ENCODE measurements at places on chromosomes 7 and 10.

DNA sequence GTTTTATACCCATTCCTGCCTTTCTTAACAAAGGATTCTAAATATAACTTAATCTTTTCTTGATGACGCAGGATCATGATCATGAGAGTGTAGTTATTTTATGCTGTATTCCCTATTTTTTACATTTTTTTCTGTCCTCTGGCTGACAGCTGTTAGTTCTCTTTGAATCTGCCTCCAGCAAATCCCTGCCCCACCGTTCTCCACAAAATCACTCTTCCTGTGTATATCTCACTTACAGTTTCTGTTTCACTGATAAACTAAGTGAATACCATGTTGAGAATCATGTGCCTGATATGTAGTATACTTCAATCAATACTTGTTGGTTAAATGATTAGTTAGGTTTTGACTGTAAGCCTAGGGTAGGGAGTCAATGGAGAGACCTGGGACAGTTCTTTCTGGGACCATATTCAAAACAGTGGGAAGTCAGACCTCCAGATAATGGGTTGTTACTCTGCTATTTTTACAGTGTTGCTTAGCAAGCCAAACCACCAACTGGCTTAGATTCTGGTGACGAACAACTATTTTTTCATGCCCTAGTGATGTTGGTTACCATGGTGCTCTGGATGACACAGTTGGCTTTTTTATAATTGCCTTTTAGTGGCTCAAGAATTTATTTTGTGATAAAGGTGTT is 12.8 kb downstream of the CNNM1 start:
- no peak for DNase-seq

- DNase-seq: no peak
These were observed 217.1 kb downstream of the IPMK start for GRCh38 chr10:58050575-58050974.

DNA sequence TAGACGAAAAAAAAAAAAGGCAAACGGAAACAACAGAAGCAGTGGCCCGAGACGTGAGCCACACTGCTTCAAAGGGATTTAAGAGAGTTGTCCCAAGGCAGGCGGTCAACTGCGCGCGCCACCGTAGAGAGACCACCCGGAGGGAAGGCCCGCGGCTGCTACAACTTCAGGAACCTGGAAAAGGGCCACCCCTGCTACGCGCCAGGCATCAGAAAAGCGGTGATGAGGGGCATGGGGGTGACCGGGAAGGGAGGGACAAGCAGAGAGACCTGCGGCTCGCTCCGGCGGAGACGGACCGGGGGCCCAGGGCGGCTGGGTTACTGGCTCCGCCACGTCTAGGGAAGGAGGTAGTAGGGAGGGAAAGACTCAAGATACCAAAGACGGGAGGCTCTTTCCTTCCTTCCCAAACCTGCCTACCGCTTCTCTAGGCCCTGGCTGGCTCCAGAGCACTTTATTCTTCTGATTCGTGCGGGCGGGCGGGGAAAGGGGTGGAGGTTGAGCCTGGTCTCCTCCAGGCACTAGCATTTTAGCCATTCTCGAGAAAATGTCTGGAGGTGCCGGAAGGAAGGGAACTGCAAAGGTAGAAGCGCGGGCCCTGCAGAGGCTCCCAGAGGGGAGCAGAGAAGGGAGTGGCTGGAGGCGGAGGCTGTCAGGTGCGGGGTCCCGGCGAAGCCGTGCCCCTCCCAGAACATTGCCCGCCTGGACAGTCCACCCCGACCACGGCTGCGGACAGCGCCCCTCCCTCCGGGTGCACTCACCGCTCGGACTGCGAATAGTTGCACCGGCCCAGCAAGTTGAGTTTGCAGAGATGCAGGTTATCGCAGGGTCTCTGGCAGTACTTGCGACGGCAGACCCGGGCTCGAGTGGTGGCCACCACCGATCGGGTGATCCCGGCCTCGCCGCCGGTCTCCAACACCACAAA is 993 bp downstream of the ZC3HAV1 start:
- DNase-seq: no peak

GRCh38 chr7:128162666-128163065 is 78.4 kb upstream of the LEP start:
- no peak for DNase-seq

DNA sequence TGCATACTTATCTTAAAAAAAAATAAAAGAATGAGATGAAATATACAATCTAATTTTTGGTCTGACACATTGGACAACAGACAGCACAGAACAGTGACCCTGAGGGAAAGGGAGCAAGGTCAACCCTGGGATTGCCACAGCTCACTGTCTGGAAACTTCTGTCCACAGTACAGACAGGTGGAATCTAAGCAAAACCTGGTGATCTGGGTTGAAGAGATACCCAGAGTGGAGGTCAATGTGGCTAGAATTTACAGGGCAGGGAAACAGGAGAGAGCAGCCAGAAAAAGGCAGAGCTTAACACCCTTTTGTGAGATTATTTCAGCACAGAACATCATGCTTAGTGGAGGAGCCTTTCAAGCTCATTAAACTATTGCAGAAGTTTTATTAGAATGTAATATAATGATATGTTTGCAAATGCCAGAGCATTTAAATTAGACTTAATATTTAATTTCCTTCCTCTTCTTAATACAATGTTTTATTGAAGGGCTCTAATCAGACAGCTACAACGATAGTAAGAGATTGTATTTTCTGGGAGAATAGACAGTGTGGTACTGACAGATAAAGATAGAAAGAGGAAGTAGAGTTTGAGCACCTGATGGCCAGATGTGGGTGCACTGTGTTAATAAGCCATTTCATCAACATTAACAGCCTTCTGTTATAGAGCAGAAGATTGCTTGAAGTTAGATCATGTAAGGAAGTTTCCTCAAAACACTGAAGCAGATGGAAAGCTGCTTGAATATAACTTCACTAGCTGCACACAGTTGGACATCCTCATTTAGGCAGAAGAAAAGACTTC is 309.4 kb downstream of the HGF start:
- no peak for DNase-seq

- DNase-seq: no peak
These were observed 33.3 kb upstream of the CAPZA2 start for GRCh38 chr7:116829041-116829440.

- no peak for DNase-seq
These were observed 22.3 kb upstream of the NUDCD3 start for GRCh38 chr7:44512736-44513135.

DNA sequence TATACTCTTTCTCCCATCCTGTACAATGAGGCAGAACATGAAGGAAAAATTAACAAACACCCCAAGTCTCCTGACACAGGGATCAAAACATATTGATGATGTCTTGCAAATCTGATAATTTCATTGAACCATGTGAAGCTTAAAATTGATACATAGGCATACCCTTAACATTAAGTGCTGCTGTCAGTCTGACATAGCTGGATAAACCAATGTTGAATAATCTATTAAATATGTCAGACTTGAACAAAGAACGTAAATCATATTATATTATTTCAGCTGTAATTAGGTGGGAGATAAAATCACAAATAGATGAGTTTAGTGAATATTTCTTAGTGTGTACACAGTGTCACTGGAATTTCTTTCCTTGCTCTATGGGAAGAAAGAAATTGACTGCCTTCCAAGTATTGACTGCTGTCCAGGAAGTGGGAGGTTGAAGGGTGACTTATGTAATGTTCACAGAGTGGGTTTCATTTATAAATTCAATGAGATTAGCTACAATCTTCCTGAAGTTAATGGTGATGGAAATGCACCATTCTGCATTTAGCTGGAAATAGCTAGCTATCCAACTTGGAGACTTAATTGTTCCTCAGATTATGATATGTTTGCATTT is 170.8 kb downstream of the AUTS2 start:
- DNase-seq: no peak

- DNase-seq: no peak
These were observed 1.6 kb downstream of the CDNF start for GRCh38 chr10:14836208-14836607.

DNA sequence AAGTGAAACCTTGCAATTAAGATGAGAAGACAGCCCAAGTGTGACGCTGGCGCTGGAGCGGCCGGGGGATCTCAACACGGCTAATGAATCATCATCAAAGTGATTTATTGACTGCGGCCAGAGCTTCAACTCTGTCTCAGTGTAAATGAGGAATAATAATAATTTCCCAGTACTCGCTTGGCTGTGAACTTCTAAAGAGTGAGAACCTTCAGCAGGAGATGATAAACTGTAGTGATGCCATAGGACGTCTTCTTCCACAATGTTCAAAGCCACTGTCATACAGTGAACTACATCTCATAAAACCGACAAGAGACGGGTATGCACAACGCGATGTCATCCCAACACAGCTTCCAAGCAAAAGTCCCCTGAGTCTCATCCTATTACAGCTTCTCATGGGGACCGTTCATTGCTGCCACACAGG is 123.6 kb upstream of the NOBOX start:
- no peak for DNase-seq

- DNase-seq: no peak
These were observed 52.9 kb upstream of the CALD1 start for GRCh38 chr7:134726581-134726980.

DNA sequence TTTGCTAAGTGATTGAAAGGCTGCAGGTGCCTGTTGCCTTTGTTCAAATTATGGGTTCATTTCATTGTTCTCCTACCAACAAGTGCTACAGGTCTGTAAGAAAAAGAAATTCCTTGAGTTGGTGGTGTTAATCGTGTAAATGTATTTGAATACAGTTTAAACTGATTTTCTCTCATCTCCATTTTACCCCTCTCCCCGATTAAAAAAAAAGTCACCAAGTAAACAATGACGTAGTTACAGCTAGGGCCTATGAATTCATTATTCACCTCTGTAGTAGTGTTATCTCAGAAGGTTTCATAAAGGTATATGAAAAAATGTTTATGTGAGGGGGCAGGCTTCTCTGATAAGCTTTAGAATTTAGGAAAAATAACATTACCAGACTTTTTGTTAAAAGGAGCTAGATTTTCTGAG is 1.1 kb downstream of the REEP3 start:
- DNase-seq: no peak

GRCh38 chr10:20181434-20181833 is 365.2 kb downstream of the PLXDC2 start:
- DNase-seq: no peak

DNA sequence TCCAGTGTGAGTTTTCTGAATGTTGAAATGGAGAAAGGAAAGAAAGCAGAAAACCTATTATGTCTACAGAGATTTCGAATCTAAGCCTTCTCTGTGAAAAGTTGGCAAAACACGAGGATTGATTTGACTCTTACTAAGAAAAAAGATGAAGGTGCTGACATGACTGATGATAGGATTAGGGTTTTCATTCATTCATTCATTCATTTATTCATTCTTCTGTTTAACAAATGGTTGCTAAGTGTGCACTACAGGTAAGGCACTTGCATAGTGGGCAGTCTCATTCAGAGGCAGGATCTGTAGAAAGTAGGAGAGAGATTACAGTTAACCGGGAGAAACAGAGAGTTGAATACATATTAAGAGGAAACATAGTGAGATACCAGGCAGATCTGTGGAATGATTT is 137.1 kb downstream of the ZNF365 start:
- no peak for DNase-seq

- no peak for DNase-seq
These were observed 17.8 kb upstream of the HKDC1 start for GRCh38 chr10:69202332-69202731.

- no peak for DNase-seq
These were observed 13.6 kb upstream of the GPR37 start for GRCh38 chr7:124779194-124779593.

All from stimulated activated CD4-positive, alpha-beta T cell treated with anti-CD3 and anti-CD28 coated beads, Interleukin-1b, Interleukin-23, amount 100 ng/mL, for 24 hours (primary cell).